ENCODE measurements at places on chromosomes 2 and 18.
A peak's percentile ranks its signal among the peaks of the same experiment; 100 is the strongest.

- no peak for DNase-seq
Measured at GRCh38 chr2:160453111-160453820, 40.3 kb downstream of the RBMS1 start.

DNA sequence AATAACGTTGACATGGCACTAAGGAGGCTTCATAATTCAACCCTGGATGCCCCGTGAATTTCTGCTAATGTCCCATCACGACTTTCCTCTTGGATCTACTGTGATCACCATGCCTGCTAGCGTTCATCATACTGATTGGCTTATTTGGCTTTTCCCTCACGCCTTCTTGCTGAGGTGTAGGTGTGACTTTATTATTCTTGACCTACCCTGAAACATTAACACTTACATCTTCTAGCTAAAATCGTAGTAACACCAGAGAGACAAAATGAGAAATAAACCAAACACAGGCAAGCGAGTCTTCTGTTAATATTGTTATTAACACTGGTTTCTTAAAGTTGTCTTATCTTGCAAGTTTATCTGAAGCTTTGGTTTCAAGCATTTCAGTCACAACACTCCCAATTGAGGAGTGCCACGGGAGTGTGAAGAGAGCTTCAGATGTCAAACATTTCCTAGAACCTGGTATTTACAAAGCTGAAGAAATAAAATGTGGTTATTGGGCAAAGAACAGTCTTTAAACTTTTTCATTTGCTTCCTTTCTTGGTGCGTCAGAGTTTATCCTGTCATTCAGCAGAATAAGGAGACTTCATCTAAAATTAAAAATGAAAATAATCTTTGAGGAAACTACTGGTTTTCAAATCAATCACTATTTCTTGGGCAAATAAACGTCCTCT lies 15.4 kb upstream of the STAT1 start:
- peak; percentile 53 for DNase-seq

DNA sequence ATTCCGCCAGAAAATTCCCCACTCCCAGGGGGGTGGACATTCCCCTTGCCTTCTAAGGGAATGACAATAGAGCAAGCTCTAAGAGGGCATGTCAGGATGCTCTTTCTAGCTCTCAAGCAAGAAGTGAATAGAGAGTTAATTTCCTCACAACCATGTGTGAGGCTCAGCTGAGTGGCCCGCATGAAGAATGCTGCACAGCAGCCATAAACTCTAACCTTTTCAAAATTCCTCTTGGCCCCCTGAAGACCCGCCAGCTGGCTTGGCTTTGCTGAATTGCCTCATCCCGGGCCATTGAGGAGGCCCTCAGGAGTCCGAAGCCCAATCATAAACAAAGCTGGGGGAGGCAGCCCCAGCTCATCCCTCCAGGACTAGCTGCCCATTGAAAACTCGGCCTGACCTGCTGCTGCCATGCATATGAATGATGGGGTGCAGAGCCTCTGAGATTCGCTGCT lies 38.2 kb downstream of the NRP2 start:
- no peak for DNase-seq

DNA sequence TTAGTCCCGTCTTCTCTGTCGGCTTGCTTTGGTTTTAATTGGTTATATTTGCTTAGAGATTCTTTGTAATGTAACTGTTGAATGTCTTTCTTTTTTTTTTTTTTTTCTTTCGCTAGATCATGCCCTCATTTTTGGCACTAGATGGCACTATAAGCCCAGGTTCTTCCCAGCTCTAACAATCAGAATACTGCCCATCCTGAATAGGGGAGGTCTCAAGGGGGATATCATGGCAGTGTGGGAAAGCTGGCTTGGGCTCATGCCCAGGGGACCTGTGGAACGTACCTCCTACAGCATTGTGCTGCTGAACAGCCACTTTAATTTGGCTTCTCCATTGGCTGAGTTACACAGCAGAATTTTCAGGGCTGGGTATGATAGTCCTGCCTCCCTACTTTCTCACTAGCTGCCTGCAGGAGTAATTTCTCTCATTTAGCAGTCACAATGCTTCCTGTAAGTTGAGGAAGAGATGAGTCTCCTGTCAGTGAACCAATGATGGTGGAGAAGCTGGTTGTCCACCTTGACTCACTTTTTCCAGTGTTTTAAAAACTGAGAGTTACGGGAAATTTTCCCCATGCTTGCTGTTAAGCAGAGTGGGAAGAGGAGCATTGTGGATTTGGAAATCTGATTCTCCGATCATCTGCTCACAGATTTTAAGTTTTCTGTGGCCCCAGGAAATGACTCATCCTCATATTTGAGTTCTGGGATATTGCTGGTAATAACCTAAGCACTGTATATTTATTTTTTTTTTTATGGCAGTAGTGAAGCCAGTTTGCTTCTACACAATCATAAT lies 47.2 kb downstream of the RAD51AP2 start:
- DNase-seq = peak; percentile 20

DNA sequence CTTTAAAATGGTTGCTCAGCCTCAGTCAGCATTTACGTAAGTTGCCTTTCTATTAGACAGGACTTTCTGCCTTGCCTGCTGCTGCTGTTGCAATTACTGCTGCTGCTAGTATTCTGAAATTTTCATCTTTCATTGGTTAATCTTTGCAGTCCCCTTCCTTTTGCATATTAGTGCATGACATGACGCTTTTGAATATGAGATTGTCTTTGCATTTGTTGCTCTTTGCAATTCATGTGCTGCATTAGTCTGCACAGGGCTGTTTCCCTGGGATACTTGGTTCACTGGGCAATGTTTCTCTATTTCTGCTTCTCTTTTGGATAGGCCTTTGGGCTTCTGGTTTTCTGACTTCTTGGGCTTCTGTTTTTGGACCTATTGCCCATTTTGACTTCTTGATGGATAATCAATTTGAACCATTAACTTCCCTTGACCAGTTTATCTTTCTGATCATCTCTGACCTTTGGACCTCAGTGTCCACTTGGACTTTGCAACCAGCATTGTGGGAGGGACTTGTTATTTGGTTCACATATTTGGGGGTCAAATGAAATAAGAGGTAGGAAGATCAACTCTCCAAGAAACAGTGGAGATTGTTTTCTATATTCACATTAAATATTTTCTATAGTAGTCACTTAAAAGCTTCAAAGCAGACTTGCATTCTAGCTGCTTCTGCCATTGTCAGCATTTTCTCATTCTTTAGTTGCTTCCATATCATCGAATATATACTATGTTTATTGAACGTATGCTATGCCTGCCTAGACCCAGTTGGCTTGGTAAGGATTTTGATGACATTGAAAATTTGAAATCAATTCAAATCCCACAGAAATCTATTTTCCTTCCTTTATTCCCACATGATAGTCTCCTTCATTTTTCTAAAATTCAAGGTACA lies 12.5 kb upstream of the BUB1 start:
- DNase-seq = no peak

GRCh38 chr2:74267068-74267467 lies 68.7 kb downstream of the MTHFD2 start:
- no peak for DNase-seq

DNA sequence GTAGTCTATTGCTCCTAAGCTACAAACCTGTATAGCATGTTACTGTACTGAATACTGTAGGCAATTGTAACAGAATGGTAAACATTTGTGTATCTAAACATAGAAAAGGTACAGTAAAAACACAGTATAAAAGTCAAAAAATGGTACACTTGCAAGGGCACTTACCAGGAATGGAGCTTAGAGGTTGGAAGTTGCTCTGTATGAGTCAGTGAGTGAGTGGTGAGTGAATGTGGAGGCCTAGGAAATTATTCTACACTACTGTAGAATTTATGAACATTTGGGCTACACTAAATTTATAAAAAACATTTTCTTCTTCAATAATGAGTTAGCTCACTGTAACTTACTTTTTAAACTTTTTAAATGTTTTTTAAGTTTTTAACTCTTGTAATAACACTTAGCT lies 19.0 kb downstream of the NABP1 start:
- DNase-seq = peak; percentile 12

DNA sequence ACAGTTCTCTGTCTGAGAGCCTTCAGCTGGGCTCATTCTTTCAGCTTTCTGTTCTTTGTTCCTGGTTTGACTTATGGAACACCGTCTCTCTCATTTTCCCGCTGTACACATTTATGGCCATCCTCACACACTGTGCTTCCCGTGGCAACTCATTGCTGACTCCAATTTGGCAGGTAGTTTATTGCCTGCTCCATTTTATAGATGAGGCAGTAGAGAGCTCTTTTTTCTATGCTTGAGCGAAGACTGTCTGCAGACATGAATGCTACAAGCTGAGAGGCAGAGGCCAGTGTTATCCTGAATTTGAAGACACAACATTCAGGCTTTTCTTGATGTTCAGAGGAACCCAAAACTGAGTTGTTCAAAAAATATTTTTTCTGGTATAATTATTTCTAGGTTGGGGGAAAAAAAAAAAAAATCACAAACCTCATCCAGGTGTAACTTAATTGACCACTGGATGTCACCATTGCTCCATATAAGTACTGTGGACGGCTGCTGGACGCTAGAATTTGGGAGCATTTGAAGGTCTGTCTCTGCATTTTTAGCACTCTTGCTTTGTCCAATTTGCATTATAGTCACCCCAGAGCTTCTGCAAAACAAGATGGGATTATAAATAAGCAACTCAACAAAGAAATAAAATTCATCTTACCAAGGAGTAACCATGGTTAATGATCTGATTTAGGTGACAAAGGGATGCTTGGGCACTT lies 83.5 kb downstream of the HRH4 start:
- DNase-seq = peak; percentile 2

- no peak for DNase-seq
Measured at GRCh38 chr2:96861074-96861473, 3.3 kb upstream of the ANKRD39 start.

GRCh38 chr2:181371195-181371594 lies 86.0 kb upstream of the ITGA4 start:
- DNase-seq = no peak

DNA sequence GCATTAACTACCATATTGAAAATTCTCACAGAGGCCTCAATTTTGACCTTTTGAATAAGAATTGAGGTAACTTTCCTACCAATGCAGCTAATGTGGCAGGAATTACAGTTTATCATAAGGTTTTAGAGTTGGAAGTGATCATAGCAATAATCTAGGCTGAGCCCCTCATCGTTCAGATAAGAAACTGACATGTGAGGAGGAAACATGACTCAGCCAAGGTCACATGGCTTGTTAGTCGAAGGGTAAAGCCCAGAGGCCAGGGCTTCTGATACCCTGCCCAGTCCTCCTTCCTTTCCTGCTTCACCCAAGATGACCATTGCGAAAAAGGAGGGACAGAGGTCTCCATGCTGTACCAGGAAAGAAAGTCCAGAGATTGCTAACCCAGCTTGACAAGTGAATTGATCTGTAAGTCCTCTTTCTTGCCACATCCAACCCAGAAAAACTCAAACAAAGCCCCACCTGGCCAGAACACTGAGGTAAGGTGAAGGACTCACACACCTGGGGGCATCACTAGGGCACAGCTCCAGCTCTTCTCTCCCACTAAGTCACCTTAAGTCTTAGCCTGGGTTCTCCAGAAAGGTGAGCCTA lies 174.8 kb downstream of the EN1 start:
- no peak for DNase-seq

DNA sequence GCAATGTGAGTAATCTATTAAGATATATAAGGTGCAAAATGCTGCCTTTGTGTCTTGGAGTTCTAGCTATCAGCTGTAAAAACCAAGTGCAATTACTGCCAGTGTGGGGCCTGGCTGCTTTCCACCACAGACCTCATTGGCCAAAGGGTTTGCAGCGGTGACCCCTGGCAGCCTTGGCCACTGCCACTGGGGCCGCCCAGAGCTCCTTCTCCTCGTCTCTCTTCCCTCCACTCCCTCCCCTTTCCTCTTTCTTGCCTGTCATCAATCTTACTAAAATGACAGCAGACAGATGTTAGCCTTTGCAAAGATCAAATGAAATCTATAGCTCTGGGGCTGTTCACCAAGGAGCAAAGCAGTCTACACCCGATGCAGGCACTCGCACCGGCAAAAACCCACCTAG lies 986.3 kb downstream of the BCL11A start:
- no peak for DNase-seq

GRCh38 chr18:79534356-79534755 lies 138.6 kb downstream of the NFATC1 start:
- no peak for DNase-seq

DNA sequence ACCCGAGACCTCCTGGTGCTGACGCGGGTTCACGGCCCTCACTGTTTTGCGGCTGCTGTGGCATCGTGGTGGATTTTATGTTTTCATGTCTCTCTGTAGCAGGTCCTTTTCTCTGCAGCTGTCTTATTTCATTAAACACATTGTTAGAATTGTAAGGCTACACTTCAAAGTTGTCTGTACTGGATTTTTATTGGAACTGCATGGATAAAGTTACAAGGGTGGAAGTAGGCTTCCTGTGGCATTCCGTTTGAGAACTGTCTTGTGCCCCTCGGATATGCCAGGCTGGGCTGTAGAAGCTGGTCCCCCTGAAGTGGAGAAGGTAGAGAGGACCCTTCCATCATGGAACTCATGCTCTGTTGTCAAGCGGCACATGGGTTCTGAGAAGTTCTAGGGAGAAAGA lies 127.3 kb downstream of the SNTG2 start:
- no peak for DNase-seq

- DNase-seq = peak; percentile 32
Measured at GRCh38 chr18:42052122-42052708, 97.2 kb downstream of the PIK3C3 start.

GRCh38 chr2:202442882-202443281 lies 66.8 kb downstream of the BMPR2 start:
- no peak for DNase-seq

DNA sequence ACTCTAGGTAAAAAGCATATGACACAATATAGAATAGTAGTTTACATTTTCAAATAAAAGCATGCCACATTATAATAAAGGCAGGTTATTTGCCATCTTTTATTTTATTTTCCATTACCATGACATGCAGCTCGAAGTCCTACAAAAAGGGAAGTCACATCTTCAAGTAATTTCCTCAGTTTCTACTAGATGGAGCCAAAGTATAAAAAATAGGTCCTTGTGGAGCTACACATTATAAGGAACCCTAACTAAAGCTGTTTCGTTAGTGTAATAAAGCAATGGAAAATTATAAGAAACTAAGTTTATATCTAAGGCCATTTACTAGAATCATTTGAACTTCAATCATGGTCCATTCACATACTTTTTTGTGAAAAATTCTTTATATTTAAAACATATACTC lies 674.5 kb downstream of the KCNJ3 start:
- DNase-seq = peak; percentile 60
